ENCODE measurements at places on chromosomes 6 and 20.
A peak's percentile ranks its signal among the peaks of the same experiment; 100 is the strongest.

DNA sequence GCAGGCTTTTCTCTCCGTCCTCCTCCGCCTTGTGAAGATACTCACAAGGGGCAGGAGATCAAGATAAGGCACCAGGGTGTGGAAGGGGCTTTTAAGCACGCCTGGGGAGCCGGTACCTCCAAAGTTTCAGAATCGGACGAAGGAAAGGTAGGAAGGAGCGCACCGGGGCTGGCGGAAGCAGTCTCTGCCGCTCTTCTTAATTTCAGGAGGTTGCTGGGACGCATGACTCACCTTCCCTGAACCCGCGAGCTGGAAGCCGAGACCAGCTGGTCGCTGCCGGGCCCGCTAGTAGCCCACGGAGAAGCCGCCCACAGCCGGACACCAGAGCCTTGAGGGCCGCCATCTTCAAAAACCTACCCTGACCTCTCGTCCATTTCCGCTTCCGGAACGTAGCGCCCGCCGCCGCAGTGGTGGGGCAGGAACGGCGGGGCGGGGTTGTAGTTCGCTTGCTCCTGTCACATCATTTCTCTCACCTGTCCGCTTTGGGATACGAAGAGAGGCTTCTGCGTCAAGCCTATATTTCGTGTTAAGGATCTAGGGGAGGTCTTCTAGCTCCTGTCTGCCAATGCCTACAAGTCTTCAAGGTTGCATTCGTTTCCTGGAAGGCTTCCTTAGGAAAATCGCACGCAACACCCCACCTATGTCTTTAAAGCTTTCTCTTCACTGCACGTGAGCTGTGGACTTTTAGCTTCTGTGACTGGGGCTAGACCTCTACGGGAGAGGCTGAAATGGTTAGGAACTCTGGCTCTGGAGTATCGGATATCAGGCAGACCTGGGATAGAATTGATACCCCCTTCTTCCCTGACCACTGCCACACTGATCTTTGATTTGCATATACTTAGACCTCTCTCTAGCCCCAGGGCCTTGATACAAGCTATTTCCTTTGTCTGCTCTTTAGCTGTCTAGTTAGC, at the start of gene MRPS18A:
TSS of gene MRPS18A (minus strand) at position 355 of the 911 bp plus-strand sequence. CDS start at position 343, 12 bp downstream.
- DNase-seq = peak; percentile 72

DNA sequence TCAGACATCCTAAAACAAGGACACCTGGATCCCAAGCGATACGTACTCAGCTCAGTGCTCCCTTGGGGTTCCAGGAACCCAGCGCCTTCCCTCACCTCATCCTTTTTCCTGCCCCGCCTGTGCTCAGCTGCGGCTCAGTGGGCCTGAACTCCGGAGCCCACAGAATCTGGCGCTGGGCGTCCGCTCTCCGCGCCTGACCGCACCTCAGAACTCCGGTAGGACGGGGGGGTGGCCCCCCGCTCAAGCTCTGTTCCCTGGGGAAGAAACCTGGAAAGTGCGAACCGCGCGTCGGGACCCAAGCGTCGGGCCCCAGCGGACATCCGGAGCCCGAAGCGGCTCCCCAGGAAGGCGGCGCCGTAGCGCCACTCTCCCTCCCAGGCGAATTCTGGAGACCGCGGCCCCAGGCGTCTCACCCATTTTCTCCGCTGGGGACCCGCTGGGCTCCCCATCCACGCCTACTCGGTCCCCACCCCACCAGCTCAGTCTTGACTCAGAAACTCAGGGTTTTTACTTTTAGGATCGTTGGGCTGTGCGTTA, 336 bp upstream of the LY6G5C start:
- DNase-seq = peak; percentile 21

DNA sequence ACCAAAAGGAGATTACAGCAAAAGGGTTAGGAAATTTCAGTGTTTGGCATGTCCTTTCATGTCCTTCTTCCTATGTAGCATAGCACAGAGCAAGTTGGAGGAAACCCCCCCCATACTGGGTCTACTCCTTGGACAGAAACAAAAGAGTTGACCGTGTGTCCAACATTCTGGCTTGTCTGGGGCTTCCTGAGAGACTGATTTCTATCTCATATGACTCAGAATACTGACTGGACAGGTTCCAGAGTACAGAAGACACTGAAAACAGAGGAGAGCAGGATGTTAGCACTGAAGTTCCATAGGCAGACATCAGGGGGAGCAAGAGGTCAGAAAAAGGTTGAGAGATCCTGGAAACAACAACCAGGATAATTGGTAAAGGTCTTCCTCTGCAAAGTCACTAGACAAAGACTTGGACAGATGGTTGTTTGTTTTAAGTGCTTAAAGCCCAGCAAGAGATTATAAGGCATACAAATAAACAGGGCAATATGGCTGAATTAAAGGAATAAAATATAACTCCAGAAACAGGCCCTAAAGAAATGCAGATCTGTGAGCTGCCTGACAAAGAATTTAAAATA, 48.4 kb downstream of the USP49 start:
- peak; percentile 7 for DNase-seq

GRCh38 chr6:158647501-158647900, 2.4 kb upstream of the SYTL3 start:
- DNase-seq = no peak

All from activated effector memory CD4-positive, alpha-beta T cell treated with Interleukin-2 at 50 U/mL for 16 hours (primary cell).